ENCODE measurements at places on chromosomes 11 and 22.

DNA sequence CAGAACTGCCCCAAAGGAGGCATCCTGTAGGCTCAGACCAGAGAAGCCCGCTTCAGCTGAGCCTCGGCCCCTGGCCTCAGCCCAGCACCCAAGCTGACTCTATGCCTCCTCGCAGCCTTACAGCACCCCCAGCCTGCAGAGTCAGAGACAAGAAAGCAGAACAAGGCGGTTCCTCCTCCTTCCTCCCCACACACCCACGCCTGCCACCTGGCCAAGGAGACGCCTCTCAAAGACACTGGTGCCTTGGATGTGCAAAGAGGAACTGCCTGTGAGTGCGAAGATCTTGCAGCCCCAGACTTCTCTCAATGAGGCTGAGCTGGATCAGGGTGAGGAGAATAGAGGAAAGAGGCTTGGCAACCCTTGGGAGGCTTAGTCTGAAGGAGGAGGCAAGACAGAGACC, 60.2 kb downstream of the PDE2A start:
- DNase-seq: no peak

- DNase-seq: no peak
These were observed 1480.4 kb downstream of the FAM181B start for GRCh38 chr11:81253244-81253643.

DNA sequence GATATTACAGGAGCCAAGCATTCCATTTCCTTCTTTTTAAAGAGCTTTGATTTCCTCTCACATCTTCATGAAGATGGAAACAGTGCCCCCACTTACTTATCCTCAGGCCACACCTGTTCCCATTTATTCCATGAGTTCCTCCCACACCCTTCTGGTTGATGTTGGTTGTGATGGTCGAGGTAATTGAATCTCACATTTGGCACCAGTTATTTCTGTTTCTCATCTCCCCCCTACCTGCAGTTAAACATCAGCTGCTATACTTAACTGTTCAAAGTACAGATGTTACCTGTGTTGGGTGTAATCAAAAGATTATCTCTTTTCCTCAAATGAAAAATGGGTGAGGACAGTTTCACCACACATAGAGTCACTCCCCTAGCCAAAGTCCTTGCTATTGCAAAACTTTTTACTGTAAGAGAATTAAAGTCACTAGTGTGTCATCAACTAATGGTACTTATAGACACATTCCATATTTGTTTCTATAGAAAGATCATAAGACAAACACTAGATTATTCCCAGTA, 1.9 kb downstream of the TMEM45B start:
- DNase-seq: no peak

- DNase-seq: no peak
These were observed 150.7 kb downstream of the CCDC34 start for GRCh38 chr11:27212248-27212780.

DNA sequence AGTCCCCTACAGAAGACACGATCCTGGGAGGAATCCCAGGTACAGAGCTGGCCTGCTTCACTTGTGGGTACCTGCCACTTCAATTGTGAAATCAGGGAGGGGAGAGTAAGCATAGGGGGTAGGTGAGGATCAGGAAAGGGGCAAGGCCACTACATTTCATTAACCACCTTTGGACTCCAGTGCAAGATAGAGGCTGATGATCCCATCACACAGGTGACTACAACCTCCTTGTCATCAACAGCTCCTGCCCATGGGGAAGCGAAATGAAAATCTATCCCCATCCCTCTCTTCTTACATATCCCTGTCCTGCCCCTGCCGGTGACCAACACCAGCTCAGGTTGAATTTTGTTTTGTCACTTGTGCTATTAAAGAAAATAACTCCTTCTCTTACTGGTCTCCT, 64.7 kb upstream of the VPREB1 start:
- no peak for DNase-seq

DNA sequence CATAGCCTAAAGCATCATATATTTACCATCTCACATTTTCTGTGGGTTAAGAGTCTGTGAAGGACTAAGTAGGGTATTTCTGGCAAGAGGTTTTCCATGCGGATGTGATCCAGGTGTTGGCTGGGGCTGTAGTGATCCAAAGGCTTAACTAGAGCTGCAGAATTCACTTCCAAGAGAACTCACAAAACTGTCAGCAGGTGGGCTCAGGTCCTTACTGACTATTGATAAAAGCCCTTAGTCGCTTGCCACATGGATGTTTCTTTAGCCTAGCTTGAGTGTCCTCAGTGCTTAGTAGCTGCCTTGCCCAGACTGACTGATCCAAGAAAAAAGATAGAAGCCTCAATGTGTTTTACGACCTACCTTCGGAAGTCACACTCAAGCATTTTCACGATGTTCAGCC, 250.8 kb downstream of the CNTN5 start:
- DNase-seq: no peak

- DNase-seq: no peak
These were observed 7.3 kb upstream of the AMBRA1 start for GRCh38 chr11:46601129-46601528.

DNA sequence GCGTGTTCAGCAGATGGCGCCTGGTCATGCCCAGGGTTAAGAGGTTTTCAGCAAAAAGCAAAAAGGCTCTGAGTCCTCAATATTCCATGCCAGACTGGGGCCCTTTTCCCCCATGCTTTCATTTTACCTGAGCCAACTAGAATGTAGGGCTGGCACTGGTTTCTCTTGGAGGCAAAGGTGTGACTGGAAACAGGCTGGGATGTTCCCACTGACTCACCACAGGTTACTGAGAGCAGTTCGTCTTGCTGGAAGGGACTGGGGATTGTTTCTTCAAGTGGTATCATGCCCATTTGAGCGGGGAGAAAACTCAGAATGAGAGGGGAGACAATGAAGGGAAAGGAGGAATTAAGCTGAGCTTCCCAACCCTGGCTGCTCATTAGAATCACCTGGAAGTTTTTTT, 243.9 kb downstream of the TENM4 start:
- DNase-seq: no peak

GRCh38 chr22:47605886-47606285, 843.4 kb downstream of the TBC1D22A start:
- no peak for DNase-seq

DNA sequence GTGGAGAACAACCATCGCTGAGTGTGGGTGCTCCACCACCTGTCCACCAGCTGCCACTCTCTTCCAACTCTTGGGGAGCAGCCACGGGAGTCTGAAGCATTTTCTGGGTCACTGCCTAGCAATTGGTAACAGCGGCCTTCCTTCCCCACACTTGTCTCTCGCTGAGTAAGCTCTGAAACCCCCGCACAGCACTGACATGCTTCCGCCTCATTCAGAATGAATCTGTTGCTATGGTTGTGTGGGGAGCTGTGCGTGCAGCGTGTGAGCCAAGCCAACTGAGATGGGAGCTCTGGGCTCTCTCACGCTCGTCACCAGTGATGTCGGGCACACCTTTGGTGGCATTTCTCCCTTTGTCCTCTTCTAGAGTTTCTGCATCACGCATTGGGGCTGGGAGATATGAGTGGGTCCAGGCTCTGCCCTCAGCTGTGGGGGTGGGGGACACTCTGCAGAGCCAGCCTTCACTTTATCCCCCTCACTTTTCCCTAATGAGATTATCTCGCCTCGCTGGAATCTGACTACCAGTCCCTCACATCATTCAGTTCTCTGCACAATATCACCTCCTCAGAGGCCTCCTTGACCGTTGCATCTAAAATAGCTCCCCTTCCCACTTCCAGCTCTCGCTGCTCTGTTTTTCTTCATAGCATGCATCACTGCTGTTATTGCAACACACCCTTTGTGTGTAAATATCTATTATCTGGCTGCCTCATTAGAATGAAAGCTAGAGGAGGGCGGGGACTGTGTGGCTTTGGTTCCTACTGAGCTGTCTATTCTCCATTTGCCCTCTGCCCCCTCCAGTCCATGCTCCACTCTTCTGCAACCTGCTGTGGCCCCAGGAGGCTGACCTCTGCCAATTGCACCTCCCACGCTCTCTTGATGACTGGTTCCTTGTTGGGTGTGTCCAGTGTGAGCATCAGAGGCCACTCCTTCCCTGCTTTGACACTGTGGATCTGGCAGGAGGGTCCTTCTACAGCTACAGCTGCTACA, 569.9 kb upstream of the CADM1 start:
- DNase-seq: no peak

DNA sequence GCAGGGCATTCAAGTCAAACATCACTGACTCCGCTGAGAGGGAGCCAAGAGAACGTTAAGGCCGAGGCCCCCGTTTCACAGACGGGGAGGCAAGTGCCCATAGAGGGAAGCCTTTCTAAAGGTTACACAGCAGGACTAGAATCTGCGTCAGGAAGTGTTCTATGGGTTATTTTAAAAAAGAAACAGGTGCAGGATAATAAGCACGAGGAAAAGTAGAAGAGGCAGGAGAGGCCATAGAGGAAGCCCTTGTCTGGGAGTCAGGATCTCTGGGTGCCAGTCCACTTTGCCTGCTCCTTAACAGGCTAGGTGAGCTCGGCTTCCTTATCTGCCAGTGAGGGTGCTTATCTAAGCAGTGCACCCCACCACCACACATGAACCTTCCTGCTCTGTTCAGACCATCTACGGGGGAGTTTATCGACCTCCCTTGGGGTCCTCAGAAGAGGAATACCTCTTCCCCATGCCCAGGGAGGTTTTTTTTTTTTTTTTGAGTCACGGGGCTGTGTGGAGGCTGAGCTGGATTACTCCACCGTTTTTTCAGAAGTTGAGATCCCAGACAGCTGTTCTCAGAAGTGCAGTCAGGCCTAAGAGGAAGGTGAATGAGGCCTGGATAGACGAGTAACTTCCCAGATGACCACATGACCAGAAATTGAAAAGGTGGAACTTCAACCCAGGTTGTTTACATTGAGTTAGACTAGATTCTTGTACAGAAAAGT, 1.2 kb upstream of the FCHSD2 start:
- no peak for DNase-seq

- peak; percentile 34 for DNase-seq
These were observed 764 bp upstream of the PACSIN3 start for GRCh38 chr11:47186700-47187695.

DNA sequence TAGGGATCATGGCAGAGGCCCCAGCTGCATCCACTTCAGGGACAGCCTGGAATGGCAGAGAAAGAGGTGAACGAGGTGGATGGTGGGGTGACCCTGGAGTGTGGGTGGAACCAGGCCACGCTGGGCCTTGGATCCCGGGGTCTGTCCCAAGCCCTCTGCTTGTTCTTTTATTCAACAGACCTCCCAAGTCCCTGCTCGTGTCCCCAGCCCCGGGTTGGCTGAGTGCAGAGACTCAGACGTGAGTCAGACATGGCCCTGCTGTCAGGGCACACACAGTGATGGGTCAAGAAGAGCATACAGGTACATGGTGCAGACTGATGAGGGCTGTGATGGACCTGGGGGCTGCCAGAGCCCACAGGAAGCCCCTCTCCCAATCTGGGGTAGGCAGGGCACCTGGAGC, 6.6 kb downstream of the ARHGAP8 start:
- DNase-seq: no peak

DNA sequence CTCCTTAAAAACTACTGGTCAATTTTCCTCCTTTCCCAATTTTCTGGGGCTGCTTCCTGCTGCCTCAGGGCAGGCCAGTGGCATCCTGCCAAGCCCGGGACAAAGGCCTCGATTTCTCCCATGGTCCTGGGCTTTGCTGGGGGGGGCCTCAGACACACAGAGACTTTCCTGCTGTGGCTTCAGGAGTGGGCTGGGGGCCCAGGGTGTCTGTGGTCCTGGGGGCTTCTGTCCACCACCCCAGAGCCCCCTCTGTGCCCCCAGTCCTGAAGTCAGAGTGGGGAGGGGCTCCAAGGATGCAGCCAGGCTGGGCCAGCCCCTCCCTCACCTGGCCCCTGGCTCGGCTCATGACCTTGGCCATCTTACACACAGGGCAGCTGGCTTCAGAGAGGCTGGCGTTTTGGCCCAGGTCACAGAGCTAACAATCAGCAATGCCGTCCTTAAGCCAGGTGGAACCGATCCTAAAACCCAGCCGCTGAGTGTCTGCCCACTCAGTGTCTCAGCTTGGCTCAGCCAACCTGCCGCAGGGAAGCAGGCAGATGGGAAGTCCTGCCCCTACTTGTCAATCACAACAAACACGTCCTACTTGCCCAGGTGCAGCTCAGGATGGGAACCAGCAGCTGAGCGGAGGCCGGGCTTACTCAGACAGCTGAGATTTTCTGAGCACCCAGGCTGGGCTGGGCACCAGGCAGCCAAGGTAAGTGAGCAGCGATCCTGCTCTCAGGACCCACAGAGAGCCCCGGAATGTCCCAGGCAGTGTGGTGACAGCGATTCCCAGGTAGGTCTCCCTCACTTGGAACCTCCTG, 34.6 kb downstream of the OSBPL5 start:
- no peak for DNase-seq

DNA sequence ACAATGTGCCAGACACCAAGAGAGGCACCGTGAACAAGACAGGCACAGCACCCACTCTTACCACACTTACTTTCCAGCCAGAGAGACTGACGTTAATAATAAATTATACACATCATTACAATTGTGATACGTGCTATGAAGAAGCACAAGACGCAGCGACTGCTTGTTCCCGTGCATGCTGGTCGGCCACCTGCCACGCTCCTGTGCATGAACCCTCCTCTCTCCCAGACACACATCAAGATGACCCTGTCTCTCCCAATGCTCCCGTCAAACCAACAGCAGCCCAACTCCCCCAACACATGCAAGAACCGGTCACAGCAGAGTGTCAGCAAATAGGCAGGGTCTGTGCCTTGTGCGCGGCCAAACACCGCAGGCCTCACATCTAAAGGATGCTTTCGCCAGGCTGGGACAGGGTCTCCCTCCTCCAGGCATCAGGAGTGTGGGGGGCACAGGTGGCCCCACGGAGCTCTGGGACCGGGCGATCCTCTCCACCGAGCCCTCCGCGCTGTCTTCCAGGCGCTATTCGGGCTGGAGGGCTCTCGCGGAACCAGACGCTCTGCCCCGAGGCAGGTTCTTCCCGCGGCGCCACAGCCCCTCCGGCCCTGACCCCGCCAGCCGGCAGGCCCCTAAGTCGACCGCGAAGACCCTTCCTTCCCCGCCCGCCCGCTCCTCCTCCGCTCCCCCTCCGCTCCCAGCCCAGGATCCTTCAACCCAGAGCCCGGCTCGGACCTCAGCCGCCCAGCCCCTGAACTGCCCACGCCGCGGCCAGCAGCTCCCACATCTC, 533 bp downstream of the SERGEF start:
- no peak for DNase-seq

- DNase-seq: no peak
These were observed 1.0 kb upstream of the MUC5AC start for GRCh38 chr11:1156506-1157340.

DNA sequence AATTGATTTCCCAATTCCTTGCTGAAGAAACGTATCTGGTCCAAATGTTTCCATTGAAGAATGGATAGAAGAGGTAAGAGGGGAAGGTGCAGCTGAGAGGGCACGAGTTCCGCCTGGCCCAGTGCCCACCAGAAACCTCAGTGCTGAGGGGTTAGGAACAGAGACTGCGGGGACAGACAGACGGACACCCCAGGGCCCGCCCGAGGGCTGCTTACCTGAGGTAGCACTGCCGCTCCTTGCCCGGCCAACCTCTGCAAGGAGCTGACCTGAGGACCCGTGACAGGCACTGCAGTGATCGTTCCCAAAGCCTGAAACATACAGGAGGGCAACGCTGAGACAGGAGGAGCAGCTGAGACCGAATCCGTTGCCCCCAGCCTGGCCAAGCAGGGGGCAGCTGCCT, 89.6 kb downstream of the PHF21B start:
- no peak for DNase-seq
